ENCODE measurements at places on chromosomes 1 and 21.

GRCh38 chr1:105914403-105914802 is 1142.1 kb upstream of the PRMT6 start:
- DNase-seq = no peak

- peak; percentile 19 for DNase-seq
These were observed 39.2 kb downstream of the NSL1 start for GRCh38 chr1:212752252-212752933.

DNA sequence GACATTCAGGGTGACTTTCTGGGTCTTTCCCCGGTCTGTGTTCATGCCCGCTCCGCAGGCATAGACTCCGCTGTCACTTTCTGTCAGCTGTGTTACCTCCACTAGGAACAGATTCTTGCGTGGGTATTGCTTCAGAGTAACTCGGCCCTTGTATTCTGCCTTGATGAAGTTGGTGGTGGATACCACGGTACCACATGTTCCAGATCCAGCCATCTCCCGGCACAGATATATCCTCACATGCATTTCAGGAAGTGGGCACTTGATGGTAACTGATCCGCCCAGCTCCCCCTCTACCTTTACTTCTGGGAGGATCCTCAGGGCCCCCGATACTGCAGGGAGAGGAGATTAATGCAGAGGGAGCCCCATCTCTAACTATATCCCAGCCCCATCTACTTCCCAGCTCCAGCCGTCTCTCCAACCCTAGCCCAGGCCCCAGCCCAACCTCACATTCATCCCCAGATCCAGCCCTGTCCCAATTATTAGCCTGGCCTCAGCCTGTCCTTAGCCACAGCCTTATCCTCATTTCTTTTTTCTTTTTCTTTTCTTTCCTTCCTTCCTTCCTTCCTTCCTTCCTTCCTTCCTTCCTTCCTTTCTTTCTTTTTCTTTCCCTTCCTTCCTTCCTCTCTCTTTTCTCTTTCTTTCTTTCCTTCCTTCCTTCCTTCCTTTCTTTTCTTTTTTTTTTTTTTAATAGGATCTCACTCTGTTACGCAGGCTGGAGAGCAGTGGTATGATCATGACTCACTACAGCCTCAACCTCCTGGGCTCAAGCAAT is 7.8 kb downstream of the FCMR start:
- DNase-seq = no peak

GRCh38 chr1:55593298-55593697 is 378.1 kb upstream of the USP24 start:
- DNase-seq = no peak

- DNase-seq = peak; percentile 36
These were observed 628.2 kb downstream of the USP25 start for GRCh38 chr21:16357994-16358393.

DNA sequence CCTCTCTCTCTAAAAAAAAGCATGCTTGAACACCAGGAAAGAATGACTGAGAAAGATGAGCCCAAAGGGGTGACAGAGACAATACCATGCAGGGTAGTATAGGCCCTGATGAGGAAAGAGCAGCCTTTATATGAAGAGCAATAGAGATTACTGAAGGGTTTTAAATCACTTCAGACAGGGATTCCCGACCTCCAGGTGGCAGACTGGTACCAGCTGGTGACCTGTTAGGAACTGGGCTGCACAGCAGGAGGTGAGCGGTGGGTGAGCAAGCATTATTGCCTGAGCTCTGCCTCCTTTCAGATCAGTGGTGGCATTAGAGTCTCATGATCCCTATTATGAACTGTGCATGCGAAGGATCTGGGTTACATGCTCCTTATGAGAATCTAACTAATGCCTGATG is 30.8 kb upstream of the GTF2B start:
- DNase-seq = no peak

- DNase-seq = no peak
These were observed 7.3 kb upstream of the S100A3 start for GRCh38 chr1:153556348-153556747.

GRCh38 chr1:167899253-167899681 is 14.7 kb downstream of the ADCY10 start:
- no peak for DNase-seq

DNA sequence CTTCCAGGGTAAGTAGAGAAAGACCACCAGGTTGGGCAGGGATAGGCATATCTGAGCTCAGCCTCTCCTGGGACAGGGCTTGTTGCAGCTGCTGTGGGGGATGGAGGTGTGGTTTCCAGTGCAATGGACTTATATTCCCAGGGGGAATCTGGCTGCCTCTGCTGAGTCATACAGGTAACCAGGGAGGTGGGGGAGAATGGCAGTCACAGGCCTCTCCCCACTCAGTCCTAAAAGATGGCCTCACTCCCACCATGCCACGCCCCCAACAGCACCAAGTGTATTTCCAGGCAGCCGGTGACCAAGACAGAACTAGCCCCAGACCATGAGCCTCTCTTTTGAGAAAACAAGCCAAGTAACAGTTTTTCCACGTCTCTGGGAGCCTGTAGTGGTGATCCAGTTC is 1240.7 kb downstream of the BRINP3 start:
- DNase-seq = no peak

DNA sequence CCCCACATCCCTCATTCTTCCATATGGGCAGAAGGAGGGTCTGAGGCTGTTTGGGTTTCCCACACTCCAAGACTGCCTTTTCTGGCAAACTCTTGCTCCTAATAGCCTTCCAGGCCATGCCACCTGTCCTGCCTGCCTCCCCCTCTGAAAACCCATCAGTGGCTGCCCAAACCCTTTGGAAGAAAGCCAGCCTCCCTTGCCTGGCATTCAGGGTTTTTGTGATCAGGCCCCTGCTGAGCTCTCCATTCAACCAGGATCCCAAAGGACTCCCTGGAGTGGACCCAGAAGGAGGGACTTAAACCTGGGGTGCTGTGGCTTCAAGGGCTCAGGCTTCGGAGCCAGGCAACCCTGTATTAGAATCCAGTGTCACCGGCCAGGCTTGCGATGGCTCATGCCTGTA is 4.2 kb upstream of the GUCA2A start:
- no peak for DNase-seq

GRCh38 chr1:85296980-85297379 is 20.5 kb upstream of the BCL10 start:
- no peak for DNase-seq

GRCh38 chr1:75275631-75276030 is 141.4 kb downstream of the LHX8 start:
- no peak for DNase-seq

DNA sequence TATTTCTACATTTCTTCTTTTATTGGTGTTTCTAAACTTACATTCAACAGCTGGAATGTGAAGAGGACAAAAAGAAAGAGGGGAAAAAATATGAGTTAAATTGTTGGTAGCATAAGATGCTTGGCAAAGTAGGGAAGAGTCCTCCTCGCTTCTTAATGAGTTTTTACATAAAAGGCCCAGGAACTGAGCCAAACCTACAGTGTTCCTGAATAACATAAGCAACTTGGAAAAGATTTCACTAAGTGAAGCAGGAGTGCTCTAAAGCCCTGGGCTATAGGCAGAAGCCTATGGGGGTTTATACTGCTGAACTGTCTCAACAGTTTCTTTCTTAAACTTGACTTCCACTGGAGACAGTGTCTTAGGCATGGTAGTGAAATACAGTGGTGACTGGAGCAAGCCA is 115.0 kb upstream of the USP25 start:
- no peak for DNase-seq

- peak; percentile 97 for DNase-seq
These were observed at the start of gene NDC1 for GRCh38 chr1:53837924-53838653. NDC1 (minus strand) TSS chr1:53838296; CDS start chr1:53838261, 35 bp downstream.

DNA sequence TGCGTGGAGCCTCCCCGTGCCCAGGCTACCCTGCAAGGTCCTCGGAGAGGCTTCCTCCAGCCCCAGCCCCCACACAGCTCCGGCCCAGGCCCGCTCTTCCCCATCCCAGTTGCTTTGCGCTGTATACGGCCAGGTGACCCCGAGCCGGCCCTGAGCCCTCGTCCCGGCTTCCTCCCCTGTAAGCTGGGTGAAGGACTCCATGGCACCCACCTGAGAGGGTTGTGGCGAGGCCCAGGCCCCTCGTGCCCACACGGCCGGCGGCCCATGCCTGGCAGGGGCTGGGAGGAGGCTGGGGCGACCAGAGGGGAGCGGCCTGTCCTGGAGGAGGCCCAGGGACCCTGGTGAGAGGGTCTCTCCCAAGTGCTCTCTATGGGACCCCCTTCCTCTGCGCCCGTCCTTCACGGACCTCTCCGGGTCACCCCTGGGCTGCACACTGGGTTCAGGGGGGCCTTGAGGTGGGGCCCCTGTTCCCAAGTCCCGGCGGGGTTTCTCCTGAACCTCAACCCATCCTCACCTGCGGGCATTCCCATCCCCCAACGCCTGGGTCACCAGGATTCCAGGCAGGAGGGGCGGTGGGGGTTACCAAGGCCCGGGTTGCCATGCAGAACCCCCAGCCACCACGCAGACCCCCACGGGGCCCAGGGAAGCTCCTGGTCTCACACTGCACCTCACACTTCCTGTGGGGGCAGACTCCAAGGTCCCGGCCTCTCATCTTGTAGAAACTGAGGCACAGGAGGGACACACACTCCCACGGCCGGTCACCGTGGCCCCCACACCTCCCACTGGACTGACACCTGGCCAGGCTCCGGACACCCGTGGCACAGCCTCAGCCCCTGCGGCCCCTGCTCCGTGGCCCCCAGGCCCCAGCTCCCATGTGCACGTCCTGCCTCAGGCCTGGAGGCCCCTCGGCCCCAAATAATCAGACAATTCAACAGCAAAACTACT is 25.2 kb downstream of the COL6A1 start:
- DNase-seq = no peak

DNA sequence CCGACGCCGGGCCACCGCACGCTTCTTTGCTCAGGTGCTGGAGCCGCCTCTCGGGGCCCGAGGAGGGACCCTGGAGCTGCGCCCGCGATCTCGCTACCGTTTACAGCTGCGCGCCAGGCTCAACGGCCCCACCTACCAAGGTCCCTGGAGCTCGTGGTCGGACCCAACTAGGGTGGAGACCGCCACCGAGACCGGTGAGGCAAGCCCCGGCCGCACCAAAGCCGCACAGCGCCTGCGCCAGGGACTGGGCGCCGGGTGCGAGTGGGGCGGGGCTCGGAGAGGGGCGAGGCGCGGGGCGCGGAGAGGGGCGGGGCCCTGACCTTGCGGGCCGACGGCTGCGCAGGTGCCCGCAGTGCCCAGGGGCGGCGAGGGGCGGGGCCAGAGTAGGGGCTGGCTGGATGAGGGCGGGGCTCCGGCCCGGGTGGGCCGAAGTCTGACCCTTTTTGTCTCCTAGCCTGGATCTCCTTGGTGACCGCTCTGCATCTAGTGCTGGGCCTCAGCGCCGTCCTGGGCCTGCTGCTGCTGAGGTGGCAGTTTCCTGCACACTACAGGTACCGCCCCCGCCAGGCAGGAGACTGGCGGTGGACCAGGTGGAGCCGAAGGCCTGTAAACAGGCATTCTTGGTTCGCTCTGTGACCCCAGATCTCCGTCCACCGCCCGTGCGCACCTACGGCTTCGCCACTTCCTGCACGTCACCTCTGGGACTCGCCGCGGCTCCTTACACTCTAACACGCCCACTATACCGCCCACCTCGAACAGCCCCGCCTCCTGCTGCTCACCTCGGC is 9.8 kb upstream of the CDC20 start:
- DNase-seq = peak; percentile 51

DNA sequence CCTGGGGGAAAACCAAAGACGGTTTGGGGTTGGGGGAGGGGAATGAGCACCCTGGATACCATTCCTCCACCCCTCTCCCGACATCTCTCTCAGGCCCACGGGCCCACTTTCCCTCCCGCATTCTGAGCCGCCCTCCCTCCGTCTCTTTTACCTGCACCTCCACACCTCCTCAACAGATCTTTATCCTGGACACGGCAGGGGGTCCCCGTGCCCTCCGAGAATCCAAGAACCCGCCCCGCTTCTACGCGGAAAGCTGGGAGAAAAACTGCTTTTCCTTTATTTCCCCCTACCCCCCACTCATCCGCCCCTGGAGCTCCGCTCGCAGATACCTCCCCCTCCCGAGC is 108.8 kb downstream of the NAV1 start:
- no peak for DNase-seq
